Pulmonary artery endothelial cell (primary cell): ENCODE measurements at places on chromosomes 4 and X.

DNA sequence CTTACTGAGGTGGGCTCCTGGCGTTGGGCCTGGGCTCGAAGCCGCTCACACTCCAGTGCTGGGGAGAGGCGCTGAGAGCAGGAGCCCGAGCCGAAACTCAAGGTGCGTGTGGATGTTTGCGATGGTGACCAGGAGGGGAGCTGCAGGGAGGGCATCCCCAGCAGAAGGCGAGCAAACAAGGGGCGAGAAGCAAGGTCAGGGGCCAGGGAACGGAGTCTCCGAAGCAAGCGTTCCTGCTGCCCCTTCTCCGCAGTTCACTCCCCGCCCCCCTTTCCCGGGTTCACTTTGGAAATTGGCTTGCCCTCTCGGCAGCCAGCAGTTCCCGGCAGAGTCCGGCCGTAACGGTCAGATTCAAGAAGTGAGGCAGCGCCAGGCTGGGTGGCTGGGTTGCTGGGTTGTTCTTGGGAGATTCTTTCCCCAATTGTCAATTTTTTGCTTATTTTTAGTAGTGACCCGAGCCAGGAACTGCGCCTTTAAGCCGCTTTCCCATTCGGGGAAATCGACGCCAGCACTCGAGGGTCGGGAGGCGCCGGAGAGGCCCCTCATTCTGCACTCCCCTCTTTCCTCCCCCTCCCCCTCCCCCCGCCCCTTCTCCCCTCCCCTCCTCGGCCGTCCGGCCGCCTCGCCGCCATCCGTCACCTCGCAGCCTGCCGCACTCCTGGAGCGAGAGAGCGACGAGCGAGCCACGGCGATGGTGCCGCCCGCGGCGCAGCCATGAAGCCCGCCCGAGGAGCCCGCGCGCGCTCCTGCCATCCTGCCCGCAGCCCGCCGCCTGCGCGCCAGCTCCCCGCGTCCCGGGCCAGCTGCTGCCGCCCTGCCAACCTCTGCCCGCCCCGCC, at the start of gene FRMPD3:
FRMPD3 (plus strand) TSS at position 655 of the 838 bp plus-strand sequence. CDS start 76,937 bp downstream, outside the sequence.
- no peak for DNase-seq

GRCh38 chrX:51024106-51024696, 113.7 kb downstream of the BMP15 start:
- DNase-seq, result no peak

GRCh38 chr4:159497936-159498335, 395.1 kb downstream of the RAPGEF2 start:
- no peak for DNase-seq

DNA sequence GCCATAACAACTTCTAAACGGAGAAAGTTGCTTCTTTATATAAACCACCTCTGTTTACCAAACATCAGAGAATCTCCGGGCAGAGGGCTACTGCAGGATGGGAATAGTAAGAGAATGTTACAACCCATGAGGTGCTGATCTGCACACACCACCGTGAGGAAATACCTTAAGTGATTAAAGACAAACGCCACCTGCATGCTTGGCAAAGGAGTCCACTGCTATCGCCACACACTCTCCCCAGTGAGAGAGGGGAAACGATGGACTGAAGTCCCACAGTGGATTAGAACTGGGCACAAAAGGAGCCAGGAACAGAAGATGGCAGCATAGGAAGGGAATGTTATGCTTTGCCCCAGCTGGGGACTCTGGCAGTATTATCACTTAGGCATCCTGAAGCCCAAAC, 15.6 kb downstream of the MAML3 start:
- no peak for DNase-seq

DNA sequence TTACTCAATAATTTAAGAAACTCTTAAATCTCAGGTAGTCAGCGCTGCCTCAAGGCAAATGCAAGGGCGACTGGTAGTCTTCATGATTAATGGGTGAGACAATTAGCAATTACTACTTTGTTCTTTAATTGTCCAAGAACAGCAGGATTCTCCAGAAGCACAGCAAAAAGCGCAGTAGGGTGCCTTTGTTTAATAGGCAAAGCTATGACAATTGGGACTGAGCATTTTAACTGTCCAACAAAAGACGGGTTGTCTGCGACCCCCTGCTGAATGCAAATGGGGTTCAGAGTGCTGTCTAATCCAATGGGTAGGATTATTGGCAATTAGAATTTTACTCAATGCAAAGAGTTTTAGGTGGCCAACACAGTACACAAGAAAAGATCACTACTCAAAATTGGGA, 286.1 kb downstream of the CHIC1 start:
- DNase-seq, result no peak

GRCh38 chr4:2837904-2838496, 5.6 kb upstream of the ADD1 start:
- DNase-seq, result no peak

DNA sequence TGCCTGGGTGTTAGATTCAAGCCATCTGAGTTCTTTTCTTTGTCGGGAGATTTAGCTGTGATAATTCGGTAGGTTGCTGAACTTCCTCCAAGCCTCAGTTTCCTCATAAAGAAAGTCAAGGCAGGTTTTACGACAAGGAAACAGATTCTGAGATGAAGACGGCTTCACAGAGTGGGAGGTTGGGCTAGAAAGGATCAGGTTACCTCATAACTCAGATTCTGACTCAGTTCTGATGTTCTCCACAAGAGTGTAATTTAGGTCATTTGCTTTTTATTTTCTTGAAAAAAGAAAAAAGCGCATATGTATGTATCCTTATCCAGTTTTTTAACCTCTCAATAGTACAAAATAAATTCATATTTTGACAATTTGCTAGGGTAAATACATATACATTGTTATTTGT, 47.2 kb upstream of the ELOVL6 start:
- no peak for DNase-seq

DNA sequence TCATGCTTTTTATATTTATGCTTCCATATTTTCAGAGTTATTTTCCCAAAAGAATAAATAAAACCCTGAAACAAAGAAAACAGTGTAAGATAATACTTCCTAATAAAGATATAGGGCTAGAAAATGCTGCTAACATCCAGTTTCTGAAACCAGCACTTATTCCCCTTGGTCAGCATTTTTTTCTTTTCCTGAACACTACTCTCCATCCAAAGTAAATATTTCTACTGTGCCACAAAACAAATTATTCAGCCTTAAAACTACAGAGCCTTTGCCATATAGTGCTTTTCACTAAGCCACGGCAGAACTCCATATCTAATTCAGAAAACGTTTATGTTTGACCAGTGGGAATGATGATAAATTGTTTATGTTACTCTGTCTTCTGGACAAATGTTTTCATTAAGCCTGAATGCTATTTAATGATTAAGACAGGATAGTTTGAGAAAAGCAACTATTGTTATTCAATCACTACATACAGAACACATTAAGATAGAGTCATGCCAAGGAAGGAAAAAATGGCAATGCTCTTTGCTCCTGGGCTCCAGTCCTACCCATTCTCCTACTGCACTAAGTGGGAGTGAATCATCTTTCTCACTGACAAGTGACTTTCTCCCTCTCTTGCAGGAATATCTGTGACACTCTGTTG, 723.9 kb downstream of the FAT4 start:
- DNase-seq, result no peak

- no peak for DNase-seq
Observed at GRCh38 chrX:71871367-71871766, 39.3 kb upstream of the NHSL2 start.

- DNase-seq, result no peak
Observed at GRCh38 chr4:7516773-7517144, 82.0 kb upstream of the PSAPL1 start.

- no peak for DNase-seq
Observed at GRCh38 chr4:186201535-186202230, 10.3 kb downstream of the CYP4V2 start.

- DNase-seq, result no peak
Observed at GRCh38 chr4:53711926-53712325, 120.6 kb upstream of the LNX1 start.

DNA sequence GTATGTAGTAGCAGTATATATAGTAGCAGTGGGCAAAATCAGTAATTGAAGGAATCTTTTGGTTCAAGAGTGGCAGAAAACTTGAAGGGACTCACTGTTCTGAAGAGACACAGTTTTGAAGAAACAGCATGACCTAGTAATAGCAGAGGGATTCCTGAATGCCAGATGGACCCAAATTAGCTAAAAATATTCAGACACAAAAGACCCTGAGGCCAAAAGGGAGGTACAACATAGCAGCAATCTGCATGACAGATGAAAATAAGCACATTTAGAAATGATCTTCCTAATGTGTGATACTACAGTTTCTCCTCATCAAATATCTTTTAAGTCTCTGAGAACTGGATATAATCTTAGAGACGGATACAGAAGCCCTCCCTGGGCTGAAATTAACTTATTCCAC, 536.6 kb downstream of the PPARGC1A start:
- no peak for DNase-seq

- DNase-seq, result no peak
Observed at GRCh38 chrX:6227453-6227835, 1.2 kb downstream of the NLGN4X start.

DNA sequence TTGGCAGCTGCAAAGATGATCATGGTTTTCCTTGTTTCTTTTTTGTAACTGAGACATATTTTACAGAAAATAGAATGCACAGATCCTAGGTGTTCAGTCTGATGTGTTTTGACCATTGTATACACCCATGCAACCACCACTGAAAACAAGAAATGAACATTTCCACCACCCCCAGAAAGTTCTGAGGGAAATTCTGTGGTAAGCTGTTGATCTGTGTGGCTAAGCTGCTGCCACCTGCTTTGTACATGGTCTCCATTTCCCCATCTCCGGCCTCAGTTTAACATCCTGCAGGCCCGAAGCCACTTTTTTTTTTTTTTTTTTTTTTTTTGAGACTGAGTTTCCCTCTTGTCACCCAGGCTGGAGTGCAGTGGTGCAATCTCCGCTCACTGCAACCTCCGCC, 65.3 kb downstream of the NYX start:
- DNase-seq, result no peak

- DNase-seq, result no peak
Observed at GRCh38 chr4:98909646-98910401, 19.1 kb downstream of the EIF4E start.

- DNase-seq, result no peak
Observed at GRCh38 chr4:165879641-165880040, 6.6 kb downstream of the TLL1 start.

GRCh38 chr4:99817309-99817890, 773 bp downstream of the DAPP1 start:
- no peak for DNase-seq

- no peak for DNase-seq
Observed at GRCh38 chrX:140432346-140433175, 72.3 kb downstream of the SOX3 start.

GRCh38 chr4:111959222-111959621, 186.0 kb upstream of the FAM241A start:
- DNase-seq, result no peak

DNA sequence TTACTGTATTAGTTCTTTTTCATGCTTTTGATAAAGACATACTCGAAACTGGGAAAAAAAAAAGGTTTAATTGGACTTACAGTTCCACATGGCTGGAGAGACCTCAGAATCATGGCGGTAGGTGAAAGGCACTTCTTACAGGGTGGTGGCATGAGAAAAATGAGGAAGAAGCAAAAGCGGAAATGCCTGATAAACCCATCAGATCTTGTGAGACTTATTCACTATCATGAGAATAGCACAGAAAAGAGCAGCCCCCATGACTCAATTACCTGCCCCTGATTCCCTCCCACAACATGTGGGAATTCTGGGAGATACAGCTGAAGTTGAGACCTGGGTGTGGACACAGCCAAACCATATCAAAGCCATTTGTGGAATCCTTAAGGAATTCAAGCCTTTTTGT, 1238.9 kb downstream of the ADGRL3 start:
- DNase-seq, result no peak

- DNase-seq, result no peak
Observed at GRCh38 chrX:148337873-148338272, 162.5 kb upstream of the AFF2 start.

DNA sequence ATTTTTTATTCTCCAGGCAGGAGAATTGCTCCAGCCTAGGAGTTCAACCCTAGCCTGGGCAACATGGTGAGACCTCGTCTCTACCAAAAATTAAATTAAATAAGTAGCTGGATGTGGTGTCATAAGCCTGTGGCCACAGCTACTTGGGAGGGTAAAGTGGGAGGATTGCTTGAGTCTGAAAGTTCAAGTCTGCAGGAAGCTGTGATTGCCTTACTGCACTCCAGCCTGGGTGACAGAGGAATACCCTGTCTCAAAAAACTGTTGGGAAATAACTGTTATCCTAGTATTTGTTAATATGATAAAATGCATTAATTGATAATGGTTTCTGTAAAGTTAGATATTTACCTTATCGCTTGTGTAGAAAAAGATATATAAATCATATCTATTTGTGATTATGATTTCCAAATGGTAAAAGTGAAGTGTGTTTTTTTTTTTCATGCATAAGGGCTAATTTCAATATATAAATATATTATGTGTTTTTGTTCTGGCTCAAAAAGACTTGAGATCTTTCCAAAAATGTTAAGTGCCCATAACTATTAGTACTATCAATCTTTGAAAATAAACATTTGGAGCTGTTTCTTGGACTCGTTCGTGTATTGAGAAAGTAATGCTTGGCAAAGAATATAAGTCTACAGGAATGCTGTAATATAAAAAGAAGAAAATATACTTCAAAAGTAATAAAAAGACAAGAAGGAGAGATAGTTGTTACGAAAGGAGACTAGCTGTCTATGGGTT, 396.6 kb downstream of the ADGRL3 start:
- DNase-seq, result no peak

GRCh38 chrX:30308263-30309138, 689 bp downstream of the NR0B1 start:
- no peak for DNase-seq

DNA sequence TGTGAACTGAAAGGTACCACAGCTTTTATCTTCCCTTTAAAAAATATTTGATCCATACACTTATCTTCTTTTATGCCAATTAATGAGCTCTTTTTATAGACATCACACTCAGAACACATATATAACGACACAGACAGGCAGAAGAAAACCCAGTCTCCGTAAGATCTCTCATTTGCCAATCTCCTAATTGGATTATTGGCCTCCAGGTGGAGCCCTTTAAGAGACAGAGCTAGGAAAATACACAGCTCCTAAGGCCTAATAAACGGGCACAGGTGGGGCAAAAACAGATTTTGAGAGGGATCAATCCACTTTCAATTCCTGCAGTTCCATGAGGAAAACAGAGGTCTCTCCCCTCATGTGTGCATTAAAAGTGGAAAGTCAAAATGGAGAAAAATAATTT, 1495.4 kb downstream of the RPA4 start:
- no peak for DNase-seq
